ENCODE measurements at places on chromosomes 5 and 9.

- DNase-seq, result peak; percentile 29
Measured at GRCh38 chr9:4397917-4398316, 92.4 kb upstream of the SLC1A1 start.

- DNase-seq, result no peak
Measured at GRCh38 chr9:110065532-110065931, 142.4 kb downstream of the C9orf152 start.

DNA sequence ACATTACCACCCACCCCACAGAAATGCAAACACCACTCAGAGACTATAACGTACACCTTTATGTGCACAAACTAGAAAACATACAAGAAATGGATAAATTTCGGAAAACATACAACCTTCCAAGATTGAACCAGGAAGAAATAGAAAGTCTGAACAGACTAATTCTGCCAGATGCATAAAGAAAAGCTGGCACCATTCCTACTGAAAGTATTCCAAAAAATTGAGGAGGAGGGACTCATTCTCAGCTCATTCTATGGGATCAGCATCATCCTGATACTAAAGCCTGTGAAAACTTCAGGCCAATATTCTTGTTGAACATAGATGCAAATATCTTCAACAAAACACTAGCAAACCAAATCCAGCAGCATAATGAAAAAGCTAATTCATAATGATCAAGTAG lies 115.1 kb upstream of the CD180 start:
- no peak for DNase-seq

DNA sequence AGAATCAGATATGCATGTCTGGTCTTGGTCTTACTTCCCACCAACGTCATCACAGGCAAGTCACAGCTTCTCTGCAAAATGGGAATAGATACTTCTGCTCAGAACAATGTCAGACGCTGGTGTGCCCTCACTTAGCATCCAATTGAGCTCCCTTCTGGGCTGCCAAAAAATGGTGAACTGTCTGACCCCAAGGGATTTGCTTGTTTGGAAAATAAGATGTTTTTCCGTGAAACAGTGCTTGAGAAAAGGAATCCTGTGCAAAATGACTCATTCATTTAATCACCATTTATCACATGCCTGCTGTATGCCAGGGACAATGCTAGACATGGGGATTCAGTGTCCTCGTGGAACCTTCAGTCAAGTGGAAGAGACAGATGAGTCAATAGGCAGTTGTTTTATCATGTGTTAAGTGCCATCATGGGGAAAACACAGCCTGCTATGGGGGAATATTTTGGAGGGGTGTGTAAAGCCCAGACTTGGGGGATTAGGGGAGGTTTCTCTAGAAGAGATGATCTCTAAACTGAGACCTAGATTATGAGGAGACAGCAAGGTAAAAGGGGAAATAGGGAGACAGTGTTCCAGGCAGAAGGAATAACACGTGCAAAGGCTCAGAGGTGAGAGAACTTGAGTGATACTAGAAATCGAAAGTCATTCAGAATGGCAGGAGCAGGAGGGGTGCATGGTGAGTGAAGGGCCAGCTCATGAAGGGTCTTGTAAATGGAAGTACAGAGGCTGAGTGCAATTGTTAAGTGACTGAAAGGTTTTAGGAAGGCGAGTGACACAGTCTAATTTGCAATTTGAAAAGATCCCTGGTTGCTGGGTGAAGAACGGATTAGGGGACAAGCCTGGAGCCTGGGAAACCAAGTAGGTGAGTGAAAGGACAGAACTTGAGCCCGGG lies 3.9 kb downstream of the NIPAL4 start:
- DNase-seq, result peak; percentile 88

DNA sequence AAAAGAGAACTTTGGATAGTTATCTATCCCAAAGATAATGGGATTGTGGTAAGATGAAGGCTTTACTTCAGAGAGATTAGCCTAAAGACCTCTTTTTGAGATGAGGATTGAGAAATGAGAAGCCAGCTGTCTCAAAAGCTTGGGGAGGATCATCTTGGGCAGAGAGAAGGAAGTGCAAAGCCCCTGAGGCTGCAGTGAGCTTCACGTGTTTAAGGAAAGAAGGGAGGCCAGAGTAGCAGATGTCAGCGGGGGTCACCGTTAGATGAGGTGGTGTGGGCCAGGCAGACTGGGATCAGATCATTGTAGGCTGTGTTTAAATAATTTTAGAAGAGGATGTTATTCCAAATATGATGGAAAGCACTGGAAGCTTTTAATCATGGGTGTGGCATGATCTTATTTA lies 270.1 kb downstream of the ARHGEF28 start:
- no peak for DNase-seq

DNA sequence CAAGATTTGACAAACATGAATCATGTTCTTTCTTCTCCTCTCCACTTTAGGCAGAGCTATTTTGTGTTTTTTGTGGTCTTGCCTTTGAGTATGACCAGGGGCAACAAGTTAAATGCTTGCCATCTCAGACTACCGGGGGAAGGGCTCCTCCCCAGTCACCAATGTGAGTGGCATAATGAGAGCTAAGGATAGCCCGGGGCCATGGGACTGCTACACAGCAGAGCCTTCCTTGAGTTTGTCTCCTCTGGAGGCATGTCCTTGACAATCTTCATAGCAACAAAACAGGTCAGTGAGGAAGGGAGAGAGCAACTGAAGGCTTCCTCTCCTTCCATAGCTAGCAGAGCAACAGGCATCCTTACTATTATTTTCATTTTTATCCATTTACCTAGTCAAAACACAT lies 299.3 kb downstream of the ENC1 start:
- DNase-seq, result peak; percentile 90

GRCh38 chr5:88279584-88279983 lies 10.9 kb upstream of the TMEM161B start:
- peak; percentile 19 for DNase-seq

DNA sequence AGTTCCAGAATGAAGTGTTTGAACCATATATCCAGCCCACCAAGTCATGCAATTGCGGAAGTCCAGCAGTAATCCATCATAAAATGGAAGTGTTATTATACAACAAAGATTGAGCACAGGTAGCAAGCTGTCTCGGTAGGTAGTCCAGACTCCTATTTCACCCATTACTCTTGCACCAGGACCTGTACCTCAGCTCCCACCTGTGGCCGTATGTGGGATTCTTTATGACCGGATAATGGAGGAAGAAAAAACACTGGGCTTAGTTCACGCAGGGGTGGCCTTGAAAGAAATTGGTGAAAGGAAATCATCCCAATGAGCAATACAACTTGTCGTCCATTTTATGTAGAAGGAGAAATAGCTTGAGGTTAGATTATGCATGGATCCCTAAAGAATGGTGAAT lies 216.3 kb downstream of the ESM1 start:
- DNase-seq, result no peak
